ENCODE measurements at places on chromosomes 4 and X. TPM values are rescaled to one million over a fixed set of nuclear protein-coding genes. Genes with fewer than 3 reads are reported as not detected.

TMEM144 gene
- 14.6 TPM for total RNA-seq

OPHN1 gene
- total RNA-seq: 4.7 TPM

ODAPH gene
- total RNA-seq: not detected

DNA sequence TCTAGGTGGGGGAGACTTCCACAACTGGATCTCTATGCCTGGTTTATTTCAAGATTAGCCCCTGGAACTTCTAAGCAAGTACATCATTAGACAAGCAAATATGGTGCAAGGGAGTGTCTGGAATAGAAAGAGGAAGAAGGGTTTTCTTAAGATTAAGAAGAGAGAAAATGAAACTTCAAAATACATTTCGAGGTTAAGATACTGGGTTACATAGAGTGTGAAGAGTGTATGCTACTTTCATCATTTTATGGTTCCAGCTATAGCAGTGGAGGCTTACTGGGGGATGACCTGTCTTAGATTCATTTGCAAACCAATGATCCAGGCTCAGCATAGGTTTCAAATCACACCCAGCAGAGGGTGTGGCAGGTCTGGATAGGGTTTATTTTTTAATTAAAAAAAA is 144.4 kb upstream of the GATB start:
- no peak for DNase-seq

GRCh38 chr4:3791910-3792542 is 25.8 kb downstream of the ADRA2C start:
- no peak for DNase-seq

- DNase-seq: no peak
These were observed 284.1 kb upstream of the TENM3 start for GRCh38 chr4:181959121-181959520.

DNA sequence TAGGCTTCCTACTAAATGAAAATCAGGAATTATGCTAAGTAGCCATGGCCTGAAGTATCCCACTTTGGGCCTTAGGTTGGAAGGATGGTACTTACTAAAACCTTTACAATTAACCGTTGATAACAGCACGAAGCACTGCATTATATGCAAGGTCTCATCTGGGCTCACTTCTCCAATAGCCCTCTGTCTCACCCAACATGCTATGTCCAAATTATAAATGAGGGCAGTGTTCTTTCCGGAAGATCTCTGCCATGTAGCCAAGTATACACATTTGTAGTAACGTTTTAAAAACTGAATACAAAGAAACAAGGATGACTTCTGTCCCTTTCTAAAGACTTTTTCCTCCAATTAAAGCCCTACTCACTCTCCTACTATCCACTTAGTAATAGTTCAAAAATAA is 51.6 kb downstream of the SCFD2 start:
- no peak for DNase-seq

DNA sequence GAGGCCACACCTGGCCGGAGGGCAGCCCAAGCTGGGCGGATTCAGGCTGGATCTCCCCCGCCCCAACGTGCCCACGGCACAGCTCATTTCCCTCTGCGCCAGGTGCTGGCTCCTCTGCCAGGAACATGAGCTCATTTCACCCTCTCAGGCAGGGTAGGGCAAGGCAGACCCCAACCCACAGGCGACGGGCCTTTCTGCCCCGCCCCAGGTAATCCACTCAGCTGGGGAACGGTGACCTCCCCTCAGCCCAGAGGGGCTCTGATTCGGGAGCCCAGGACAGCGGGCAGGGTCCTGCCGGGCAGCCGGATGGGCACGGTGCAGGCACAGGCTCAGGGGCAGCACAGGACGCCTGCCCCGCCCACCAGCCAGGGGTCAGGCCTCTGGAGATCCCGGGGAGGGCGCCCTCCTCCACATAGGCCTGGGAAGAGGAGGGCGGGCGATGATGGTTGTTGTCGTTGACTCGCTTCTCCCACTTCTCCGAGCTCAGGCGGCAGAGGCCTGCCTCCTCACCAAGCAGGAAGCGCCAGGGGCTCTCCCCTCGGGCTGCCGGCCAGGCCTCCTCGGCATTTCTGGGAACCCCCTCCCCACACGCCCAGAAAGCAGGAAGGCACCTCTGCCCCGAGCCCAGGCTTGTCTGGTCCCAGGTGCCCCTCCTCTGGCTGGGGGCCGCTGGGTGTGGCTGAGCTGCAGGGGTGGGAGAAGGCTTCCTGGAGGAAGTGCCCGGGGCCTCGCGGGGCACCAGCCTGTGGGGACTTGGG is 31.1 kb downstream of the TACC3 start:
- no peak for DNase-seq

- no peak for DNase-seq
These were observed 63.8 kb upstream of the MTM1 start for GRCh38 chrX:150504397-150505182.

DNA sequence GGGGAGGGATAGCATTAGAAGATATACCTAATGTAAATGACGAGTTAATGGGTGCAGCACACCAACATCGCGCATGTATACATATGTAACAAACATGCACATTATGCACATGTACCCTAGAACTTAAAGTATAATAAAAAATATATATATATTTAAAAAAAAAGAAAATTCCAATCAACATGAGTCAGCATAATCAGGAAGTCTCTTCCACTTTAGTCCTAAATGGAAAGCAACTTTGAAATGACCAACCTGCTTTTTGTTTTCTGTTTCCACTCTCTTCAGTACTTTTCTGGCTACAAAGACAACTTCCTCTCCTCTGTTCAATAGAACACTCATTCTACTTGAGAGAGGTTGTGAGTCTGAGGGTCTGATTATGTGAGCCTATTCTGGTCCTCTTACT is 13.5 kb upstream of the MAGEA8 start:
- no peak for DNase-seq

NWD2 gene
- total RNA-seq: not detected

- DNase-seq: no peak
These were observed 555.6 kb downstream of the PPARGC1A start for GRCh38 chr4:23333946-23334878.

Data from cardiac septum (tissue), 1 donor.